SHP77 (cell line): ENCODE measurements at places on chromosomes 1 and 21.

DNA sequence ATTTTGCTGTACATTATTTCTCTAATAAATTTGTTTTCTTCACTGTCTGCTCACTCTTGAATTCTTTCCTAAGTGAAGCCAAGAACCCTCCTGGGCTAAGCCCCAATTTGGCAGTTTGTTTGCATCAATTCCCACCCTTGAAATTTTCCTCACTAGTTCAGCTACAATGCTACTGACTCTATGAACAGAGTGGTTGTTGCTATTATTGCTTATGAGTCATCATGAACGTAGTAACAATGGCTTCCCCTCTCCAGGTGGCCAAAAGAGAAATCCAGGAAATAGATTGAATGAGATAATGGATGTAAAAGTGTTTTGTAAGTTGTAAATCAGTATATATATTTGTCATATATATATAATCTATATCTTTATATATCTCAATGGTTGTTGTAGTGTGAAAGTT lies 193.0 kb downstream of the URB2 start:
- DNase-seq = no peak

DNA sequence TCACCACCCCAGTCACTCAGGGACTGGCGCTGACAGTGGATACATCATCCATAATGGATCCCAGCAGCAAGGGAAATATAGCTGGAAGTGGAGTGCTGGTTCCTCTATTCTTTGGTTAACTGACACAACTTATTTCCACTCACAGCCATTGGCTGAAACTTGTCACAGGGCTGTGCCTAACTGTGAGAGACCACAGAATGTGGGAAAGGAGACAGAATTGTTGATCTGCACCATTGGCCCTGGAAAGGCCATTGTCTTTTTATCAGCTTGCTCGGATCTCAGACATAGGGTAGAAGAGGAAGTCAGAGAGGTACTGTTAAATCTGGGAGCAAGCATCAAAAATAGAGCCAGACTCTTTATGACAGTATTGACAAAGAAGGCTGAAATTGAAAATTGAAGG lies 451.3 kb downstream of the AJAP1 start:
- no peak for DNase-seq

DNA sequence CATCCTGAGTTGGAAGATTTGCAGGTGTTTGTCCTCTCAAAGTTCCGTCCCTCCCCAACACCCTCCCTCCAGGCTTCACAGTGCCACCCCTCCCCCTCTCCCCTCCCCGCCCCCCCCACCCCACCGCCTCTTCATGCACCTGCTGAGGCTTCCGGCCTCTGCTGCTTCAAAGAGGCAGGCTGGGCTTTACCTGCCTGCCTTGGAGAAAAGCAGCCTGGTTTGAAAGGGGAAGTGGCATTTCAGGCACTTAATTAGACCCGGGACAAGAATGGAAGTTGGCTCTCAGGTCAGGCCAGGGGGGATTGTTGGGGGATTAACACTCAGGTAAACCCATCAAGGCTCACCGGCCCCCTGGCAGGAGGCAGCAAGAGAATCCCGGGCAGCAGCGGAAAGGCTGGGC lies 21.1 kb downstream of the PAX7 start:
- no peak for DNase-seq

- no peak for DNase-seq
Observed at GRCh38 chr1:169003864-169004516, 102.5 kb upstream of the ATP1B1 start.

DNA sequence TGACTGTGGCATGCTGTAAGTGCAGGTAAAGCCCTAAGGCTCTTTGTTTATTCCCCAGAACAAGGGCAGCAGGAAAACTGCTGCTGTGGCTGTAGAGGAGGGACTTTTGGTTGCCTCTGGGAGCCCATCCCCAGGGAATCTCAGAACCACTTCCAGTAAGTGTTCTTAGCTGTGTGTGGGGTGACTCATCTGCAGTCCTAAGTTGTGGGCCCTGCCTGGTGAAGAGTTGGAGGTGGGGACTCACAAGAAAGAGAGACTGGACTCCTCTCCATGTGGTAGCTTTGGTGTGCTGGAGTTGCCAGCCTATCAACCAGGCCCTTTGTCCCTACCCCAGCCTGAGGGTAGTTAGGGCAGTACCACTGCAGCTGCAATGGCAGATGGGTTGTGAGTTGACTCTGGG lies 24.0 kb upstream of the DENND1B start:
- no peak for DNase-seq

DNA sequence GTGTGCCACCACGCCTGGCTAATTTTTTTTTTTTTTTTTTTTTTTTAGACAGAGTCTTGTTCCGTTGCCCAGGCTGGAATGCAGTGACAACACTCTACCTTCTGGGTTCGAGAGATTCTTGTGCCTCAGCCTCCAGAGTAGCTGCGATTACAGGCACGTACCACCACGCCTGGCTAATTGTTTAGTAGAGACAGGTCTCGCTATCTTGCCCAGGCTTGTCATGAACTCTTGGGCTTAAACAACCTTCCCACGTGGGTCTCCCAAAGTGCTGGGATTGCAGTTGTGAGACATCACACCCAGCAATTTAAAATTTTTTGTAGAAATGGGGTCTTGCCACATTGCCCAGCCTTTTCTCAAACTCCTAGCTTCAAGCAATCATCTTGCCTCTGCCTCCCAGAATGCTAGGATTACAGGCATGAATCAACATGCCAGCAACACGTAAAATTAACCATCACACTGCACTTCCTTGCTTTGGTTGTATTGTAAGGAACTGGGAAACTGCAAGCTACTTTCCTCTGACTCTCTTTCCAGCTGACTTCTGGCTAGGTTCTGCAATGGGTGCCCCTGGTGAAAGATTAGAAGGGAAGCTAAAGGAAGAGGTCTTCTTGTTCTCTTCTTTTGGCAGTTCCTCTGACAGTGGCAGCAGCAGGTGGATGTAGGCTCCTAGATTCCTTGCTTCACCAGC lies 13.9 kb upstream of the IL6R start:
- no peak for DNase-seq

DNA sequence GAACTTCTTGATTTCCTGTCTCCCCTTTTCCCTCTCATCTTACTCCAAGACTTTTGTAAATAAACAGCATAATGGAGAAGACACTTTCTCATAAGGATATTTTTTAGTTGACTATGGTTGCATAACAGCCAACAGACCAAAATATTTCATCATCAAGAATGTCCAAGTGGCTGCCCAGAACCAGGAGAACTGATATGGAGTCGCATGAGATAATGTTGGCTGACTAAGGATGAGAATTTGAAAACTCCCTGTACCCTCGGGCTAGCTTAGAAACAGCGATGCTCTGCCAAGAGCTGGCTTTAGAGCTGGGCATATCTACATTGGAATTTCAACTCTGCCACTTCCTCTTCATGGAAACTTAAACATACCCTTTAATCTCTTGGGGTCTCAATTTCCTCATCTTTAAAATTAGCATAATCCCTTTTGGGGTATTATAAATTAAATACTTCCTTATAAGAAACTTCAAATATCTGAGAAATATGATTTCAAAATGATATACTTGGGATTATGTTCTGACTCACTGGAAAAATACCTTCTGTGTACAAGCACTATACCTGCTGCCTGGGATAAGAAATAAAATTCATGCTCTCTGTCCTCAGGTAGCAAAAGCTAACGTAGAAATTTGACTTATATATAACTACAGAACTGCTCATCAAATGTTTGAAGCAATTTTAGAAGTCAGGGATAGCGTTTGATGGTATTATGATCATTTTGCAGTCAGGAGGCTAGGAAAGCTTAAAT lies 777.3 kb downstream of the LTN1 start:
- no peak for DNase-seq

DNA sequence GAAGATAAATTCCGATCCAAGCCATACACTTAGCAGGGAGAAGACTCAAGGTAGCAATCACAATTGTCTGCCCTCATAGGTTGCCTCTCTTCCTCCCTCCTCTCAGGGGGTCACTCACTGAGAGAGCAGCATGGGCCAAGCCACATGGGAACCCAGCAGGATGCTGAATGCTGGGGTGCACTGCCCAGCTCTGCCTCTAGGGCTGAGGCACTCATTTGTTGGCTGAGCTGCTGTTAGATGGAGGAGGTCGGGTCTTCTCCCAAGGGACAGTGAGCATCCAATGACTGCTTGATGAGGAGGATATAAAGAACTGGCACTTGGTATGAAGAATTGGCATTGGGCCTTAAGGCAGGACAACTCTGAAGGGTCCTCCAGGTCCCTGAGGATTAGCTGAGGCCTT lies 418.8 kb downstream of the SIPA1L2 start:
- DNase-seq = no peak

DNA sequence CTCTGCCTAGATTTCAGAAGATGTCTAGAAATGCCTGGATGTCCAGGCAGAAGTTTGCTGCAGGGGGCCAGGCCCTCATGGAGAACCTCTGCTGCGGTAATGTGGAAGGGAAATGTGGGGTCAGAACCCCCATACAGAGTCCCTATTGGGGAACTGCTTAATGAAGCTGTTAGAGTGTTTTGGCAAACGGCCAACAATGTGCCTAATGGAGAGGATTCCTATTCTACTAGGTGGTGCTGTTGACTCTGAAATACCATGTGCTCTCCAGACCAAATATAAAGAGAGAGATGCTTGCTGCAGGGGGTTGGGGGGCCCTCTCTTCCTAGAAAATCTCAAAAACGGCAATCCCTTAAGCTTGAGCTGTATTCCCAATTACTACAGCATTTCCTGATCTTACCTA lies 57.1 kb upstream of the DR1 start:
- DNase-seq = no peak

DNA sequence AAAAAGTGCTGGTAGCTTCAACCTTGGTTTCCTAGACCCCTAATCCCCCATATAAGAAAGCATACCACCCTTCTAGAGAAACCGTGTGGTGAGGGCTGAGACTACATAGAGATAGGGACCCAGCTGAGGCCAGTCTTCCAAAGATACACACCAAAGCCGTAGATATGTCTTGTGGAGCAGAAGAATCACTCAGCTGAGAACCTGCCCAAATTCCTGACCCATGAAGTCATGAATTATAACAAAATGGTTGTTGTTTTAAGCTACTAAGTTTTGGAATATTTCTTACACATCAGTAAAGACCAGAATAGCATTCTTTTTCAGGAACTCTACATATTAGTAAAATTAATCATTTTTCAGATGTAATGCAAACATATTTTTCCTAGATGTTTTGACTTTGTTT lies 3.3 kb upstream of the SNRPE start:
- no peak for DNase-seq

GRCh38 chr1:201764579-201764978 lies 64.4 kb upstream of the IPO9 start:
- no peak for DNase-seq

DNA sequence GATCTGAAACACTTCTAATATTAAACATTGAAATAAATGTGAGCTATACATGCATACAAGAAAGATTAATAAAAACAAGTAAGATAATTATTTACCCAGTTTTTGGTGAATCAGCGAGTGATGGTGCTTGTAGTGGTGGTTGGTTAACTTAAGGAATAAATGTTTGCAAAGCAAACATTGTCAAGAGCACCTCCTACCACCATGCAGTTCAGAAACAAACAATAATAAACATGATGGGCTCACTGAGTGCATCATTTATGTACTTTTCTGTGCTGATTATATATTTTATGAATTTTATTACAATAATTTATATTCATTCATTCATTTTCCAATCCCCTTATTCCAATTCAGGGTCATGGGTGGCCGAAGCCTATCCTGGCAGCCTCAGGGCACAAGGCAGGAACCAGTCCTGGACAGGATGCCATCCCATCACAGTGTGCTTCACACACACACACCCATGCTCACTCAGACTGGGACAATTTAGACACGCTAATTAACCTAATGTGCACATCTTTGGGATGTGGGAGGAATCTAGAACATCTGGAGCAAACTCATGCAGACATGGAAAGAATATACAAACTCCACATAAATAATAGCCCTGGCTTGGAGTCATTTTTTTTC lies 57.8 kb downstream of the ZMYM4 start:
- DNase-seq = no peak

- DNase-seq = peak; percentile 43
Observed at GRCh38 chr1:11944358-11944931, 9.9 kb downstream of the PLOD1 start.

- no peak for DNase-seq
Observed at GRCh38 chr21:36461918-36462486, 17.9 kb downstream of the CLDN14 start.

GRCh38 chr1:245079021-245079609 lies 75.7 kb upstream of the KIF26B start:
- DNase-seq = peak; percentile 27

DNA sequence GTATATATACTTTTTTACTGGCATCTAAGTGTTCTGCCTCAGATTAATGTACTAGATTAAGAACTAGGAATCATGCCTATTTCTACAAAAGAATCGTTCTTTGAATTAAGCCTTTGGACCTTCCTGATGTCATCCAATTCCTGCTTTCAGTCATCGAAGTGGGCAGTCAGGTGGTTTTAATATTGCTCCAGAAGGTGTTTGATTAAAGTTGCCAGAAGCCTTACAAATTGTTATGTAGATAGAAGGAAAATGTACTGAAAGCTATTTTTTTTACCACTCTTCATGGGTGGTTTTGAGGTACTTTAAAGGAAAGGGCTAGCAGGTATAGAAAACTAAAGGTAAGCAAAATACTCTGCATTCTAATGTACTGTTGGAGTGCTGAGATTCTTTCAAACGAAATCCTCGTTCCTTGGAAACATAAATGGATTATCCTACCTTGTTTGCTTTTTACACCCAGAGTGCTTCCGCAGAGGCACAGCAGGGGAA lies 716 bp downstream of the CTBS start:
- no peak for DNase-seq

DNA sequence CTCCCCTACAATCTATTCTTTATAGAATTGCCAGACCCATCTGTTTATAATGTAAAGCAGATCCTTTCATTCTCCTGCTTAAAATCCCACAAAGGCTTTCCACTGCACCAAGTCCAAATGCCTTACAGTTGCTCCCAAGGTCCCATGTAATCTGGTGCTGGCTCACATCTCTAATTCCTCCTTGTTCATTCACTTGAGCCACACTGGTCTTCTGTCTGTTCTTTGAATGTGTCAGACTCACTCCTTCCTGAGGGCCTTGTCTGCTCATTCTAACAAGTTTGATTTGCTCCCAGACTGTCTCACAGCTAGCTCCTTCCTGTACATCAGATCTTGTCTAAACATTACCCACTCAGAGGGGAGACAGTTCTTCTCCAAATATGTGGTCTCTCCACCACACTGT lies 38.9 kb downstream of the ALG14 start:
- no peak for DNase-seq

GRCh38 chr1:181768211-181768929 lies 285.1 kb downstream of the CACNA1E start:
- no peak for DNase-seq

DNA sequence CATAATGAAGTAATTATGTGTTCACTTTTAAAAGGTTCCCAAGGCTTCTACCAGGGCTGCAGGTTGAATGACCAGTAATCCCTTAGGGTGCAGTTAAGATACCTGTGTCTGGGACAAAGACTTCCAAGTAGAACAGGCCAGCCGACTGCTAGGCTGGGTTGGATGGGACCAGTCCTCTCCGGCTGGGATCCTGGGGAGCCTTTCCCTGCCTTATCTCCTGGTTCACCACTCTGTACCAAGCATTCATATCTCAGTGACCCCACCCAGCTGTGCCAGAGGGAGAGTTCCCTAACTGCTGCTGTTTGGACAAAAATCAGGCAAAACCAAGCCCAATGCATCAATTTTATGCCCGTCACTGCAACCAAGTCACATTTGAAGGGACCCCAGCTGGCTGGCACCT lies 116.2 kb upstream of the ATP1A1 start:
- no peak for DNase-seq

- no peak for DNase-seq
Observed at GRCh38 chr1:24022581-24023361, 42.6 kb upstream of the SRSF10 start.
